NCI-H1092 (cell line): ENCODE measurements at places on chromosomes 4 and X.
A peak's percentile ranks its signal among the peaks of the same experiment; 100 is the strongest.

GRCh38 chr4:107292979-107293378 lies 256.9 kb upstream of the DKK2 start:
- no peak for DNase-seq

- no peak for DNase-seq
Observed at GRCh38 chr4:147550626-147551246, 66.5 kb upstream of the TMEM184C start.

DNA sequence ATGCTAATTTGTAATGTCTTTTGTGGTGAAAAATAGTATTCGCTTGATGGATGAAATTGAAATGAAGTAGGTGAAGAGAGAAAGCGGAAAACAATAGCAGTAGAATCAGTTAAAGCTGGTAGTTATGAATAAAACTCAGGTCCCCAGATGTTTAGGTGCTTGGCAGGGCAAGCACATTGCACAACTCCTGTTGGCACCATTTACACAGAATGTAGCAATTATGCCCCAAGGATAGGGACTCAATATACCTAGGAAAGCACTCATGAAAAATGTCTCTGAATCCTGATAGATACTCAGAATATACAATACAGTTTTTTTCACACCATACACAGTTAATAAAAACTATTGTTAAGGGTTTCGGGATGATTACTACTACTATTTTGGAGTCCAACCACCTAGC lies 26.5 kb upstream of the GRIA3 start:
- DNase-seq = no peak

GRCh38 chrX:153731117-153731844 lies 6.6 kb downstream of the ABCD1 start:
- no peak for DNase-seq

- DNase-seq = peak; percentile 7
Observed at GRCh38 chr4:179307297-179308136, 1865.3 kb upstream of the AGA start.

DNA sequence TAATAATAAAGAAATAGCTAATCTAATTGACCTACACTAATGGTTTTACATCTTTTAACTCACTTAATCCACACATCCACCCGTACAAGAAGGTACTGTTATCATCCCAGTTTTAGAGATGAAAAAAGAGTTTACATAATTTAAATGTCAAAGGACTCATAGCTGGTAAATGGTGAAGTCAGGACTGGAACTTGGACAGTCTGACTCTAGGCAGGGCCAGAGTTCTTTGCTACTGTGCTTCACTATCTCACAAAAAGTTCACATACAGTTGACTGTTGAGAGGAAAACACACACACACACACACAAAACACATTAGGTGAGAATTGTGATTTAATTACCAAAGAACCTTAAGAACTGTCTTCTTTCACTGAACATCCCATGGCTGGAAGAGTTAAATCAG lies 71.2 kb upstream of the PRSS48 start:
- no peak for DNase-seq

GRCh38 chr4:187333151-187333550 lies 609.5 kb upstream of the FAT1 start:
- no peak for DNase-seq

- DNase-seq = no peak
Observed at GRCh38 chr4:61553557-61554125, 353.5 kb downstream of the ADGRL3 start.
